ENCODE measurements at places on chromosomes 7 and 10.

- DNase-seq = no peak
These were observed 556.4 kb downstream of the AUTS2 start for GRCh38 chr7:70154521-70155180.

DNA sequence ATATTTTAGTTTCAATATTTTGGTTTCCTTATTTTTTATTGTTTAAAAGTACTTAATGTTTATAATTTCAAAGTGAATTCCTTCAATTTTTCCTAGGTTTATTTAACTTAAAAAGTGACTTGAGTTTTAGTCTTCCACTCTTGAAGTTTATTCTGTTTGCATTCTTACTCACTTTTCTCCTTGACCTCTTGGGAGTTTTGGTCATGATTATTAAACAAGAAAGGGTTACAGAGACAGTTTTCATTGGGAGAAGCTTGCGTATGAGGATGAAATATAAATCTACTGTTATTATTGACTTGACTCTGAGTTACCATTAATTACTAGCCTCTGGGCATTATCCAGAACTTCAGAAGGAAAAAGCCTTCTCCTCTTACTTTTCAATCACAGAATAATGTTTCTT is 216.0 kb downstream of the BMPER start:
- DNase-seq = no peak

DNA sequence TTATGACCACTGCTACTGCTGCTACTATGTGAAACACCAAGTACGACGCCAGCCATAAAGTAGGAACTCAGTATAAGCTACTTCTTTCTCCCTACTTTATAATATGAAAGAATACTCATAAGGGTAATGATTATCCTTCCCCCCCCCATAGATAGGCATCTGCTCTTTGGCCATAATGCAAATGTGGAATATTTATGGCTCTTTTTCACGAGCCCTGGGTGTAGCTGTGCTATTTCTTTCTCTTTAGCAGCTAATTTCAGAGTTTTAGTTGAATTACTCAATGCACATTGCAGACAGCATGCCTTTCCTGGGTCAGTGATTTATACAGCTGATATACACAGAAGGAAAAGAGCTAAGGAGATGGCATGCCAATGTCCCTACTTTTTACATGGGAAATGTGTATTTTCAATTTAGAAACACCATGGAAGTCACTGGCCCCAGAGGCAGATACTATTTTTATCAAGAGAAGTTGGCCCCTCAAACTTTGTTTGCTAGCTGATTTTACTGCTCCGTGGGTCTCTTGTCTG is 234.1 kb upstream of the KIAA1217 start:
- DNase-seq = no peak

DNA sequence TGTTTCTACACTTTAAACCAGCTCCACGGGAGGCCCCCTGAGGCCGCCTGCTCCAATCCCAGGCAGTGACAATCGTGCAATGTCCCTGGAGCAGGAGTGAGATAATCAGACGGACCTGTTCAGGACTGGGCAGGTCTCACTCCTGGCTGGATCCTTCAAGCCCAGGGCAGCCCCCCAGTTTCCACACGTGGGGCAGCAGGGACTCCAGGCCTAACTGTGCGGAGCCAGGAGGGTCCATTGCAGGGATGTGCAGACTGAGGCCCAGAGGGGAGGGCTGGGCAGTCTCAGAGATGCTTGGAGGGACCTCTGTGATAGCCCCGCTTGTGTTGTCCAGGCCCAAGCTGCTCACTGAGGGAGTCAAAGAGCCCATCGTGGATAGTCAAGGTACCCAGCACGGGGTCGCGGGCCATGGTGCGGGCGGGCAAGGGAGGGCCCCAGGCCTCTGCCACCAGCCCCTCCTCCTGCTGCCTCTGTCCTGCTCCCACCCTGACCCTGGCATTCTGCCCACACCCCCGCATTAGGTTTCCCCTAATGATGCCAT is 110.5 kb upstream of the KCTD7 start:
- no peak for DNase-seq

DNA sequence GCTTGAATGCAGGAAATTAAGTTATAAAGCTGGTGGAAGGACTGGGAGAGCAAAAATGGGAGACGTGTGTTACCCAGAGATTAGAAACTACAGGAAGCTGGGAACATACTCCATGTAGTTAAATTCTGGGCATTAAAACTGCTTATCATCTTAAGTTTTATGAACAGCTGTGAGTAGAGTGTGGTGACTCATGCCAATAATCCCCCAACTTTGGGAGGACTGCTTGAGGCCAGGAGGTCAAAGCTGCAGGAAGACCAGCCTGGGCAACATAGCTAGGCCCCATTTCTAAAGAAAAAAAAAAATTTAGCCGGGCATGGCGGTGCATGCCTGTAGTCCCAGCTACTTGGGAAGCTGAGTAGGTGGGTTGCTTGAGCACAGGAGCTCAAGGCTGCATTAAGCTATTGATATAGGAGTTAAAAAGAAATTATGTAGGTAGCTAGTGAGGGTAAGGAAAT is 56.2 kb upstream of the SEPHS1 start:
- no peak for DNase-seq

DNA sequence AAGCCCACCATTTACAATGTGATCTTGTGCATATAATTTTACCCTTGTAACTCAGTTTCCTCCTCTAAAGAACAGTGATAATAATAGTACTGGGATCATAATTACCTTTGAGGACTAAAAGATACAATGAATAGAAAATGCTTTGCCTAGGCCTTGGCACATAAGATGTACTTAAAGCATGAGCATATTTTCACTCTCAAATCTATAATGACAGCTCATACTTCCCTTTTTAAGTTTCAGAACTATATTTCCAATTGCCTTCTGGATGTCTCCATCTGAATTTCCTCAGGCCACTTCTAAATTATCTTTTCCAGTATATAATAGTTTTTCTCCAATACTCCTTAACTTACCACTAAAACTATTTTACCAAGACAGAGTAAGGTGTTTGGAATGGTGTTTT is 13.3 kb upstream of the ITGB8 start:
- no peak for DNase-seq

DNA sequence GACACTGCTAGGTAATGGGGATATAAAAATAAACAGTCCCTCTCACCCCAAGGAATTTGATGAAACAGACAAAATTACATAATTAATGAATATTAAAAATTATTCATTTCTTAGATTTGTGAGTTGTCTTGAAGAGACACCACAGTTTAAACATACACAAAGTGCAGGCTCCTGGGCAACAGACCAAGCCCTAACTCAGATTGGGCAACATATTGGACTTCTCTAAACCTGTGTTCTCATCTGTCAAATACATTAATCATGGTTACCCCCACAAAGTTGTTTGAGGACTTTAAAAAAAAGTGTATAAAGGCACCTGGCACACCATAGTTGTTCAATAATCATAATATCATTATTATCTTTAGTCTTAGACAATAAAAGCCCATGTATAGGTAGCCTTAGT is 62.5 kb upstream of the CAPZA2 start:
- DNase-seq = no peak

DNA sequence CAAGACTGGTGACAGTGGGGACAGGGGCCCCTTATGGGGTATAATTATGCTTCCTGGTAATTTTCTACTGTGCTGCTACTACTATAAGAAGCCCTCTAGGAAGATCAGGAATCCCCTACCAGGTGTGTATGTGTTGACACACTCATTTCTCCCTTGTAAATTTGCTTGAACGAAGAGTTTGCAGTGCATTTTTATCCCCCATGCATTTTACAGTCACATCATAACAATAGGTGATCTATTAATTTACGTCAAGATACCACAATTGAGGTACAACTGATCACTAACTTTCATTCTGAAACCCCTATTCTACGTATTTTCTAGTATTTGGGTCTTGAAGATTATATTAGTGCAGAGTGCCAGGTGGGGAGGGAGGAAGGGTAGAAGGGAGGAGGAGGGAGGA is 252.2 kb downstream of the NSUN6 start:
- no peak for DNase-seq

- DNase-seq = no peak
These were observed 8.8 kb downstream of the DEPP1 start for GRCh38 chr10:44969854-44970253.

DNA sequence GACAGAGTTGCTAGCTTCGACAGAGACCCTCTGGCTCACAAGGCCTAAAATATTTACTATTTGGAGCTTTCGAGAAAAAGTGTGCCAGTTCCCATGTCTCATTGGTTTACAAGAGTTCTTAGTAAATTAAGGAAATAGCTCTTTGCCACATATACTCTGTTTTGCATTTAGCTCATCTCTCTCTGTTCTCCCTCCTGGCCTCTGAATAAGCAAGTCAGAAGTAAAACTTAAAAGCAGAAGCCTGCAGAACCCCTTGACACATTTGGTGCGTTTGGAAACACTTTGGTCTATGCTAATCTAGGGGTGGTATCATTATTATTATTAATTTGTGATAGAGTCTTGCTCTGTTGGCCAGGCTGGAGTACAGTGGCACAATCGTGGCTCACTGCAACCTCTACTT is 6.4 kb downstream of the CARD11 start:
- no peak for DNase-seq

- DNase-seq = no peak
These were observed 141.2 kb upstream of the KLF6 start for GRCh38 chr10:3926258-3926657.

- no peak for DNase-seq
These were observed 24.2 kb downstream of the PWWP2B start for GRCh38 chr10:132420981-132421846.

DNA sequence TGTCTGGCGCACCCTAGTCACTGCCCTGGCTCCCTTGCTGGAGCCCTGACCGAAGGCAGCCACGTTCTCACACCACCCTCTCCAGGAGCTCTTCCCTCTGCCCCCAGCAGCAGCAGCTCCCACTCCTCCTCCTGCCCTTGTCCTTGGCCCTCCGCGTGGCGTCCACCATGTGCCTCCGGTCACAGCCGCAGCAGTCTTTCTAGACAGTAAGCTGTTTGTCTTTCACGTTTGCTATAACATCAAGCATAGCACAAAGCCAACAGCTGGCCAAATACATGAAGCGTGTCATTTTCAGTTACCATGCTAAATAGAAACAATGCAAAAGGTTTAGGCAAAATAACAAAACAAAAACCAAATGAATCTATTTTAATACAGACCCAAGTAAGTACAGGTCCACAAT is 3.3 kb downstream of the PITRM1 start:
- no peak for DNase-seq

DNA sequence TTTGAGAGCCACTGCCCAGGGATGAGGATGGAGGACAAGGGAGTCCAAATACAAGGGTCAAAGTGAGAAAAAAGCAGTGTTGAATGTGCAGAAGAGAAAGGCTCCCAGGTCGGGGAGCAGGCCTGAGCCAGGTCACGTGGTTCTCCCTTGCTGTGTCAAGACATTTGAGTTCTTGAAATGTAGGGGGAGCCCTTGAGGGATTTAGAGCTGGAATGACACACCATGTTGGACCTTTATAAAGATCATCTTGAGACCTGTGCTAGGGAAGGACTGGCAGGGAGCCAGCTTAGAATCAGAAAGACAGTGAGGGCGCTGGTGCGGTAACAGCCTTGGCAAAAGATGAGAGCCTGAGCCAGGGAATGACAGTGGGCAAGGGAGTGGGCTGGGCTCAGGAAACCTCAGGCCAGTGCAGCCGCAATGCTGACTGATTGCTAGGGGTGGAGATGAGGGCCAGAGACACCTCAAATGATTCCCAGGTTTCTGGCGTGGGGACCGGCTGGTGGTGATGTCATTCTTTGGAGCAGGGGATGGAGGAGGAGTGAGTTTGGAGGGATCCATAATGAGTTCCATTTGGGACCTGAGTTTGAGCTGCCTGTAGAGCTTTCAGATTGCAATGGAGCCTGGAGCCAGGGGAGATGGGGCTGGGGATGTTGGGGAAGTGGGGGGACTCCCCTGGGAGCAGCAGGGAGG is 120.1 kb downstream of the PTPN20 start:
- no peak for DNase-seq

- no peak for DNase-seq
These were observed 26.1 kb upstream of the TRIL start for GRCh38 chr7:28984217-28984616.

GRCh38 chr10:1515780-1516491 is 221.4 kb downstream of the ADARB2 start:
- DNase-seq = no peak

GRCh38 chr10:65968871-65969270 is 957.0 kb upstream of the LRRTM3 start:
- no peak for DNase-seq

DNA sequence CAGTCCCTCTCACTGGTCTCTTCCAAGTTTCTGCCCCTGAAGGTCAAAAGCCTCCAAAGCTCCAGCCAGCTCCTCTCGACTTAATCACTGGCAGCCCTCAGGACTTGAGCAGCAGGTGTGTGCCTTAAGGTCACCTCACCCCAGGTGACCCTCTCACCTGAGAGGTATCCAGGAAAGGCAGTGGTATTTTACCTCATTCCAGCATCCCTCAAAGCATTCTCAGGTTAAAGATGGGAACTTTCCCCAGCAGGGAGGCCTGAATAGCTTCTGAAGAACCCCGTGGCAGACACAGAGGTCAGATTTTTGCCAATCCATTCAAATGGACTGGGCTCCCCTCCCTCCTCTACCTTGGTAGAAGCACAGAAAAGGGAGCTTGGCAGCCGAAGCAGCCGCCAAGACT is 148.2 kb downstream of the GFRA1 start:
- no peak for DNase-seq

DNA sequence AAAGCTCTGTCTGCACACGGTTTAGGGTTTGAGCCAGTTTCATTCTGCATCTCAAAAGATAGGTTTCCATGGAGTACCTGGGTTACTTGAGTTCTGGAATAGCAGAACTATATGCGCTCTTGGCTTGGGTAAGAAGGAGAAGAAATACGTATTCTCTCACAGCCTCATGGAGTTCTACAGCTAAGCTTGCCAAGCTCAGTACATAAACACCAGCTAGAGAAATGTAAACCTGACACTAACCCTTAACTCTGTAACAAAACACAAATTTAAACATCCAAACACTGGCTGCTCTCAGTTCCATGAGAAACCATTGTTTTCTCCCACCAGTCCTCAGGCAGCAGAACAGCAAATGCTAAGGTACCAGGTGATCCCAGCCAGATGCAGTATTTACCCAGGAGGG is 557.2 kb downstream of the INHBA start:
- no peak for DNase-seq

DNA sequence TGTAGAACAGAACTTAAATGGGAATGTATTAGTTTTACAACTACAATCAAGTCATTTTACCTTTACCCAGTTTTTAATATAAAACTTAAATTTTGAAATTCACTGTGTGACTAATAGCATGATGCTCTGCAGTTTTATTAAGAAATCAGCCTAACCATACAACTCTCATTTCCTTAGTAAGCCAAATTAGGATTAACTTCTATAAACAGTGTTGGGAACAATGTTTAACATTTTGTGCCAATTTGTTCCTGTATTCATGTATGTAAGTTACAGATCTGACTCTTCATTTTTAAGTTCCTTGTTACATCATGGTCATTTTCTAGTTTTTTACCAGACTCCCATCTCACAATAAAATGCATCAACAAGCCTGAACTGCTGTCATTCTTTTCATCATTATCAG is 209.8 kb downstream of the ZEB1 start:
- no peak for DNase-seq

GRCh38 chr10:119101366-119102098 is 2.4 kb upstream of the DENND10 start:
- no peak for DNase-seq

DNA sequence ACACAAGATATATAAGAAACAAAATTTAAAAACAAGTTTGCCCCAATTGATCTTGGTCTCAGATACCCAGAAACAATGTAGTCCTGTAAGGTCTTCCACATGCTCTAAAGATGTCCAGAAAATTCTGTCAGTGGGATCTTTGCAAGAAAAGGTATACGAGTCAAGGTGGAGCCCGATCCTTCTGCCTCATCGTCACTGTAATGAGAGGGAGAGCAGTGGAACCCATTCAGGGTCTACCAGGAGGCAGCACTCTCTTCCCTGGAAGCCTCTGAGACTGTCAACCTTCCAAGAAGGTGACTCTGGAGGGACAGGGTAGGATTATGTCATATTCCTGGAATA is 112.8 kb downstream of the JCAD start:
- DNase-seq = no peak

Data from esophagus squamous epithelium (tissue), 5 donors.